NCI-H1694 (cell line): ENCODE measurements at places on chromosomes 2 and 18.

DNA sequence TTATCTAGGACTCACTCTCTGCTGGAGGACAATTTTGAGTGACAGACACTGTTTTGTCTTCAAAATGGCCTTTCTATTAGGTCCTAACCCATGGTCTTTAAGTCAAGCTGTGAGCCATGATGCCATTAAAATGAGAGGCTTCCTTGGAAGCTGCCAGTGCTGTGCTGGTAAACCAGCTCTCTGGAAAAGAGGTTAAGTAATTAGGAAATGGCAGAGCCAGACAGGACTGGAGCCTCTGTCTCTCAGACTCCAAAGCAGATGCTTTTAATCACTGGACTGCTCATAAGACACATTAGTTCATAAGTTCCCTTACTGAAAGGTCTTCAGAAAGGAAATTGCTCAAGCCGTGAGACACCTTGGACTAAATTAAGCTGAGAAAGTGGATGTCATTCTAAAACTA lies 25.8 kb upstream of the LHCGR start:
- no peak for DNase-seq

- DNase-seq = no peak
These were observed 82.1 kb upstream of the POMC start for GRCh38 chr2:25250331-25251070.

DNA sequence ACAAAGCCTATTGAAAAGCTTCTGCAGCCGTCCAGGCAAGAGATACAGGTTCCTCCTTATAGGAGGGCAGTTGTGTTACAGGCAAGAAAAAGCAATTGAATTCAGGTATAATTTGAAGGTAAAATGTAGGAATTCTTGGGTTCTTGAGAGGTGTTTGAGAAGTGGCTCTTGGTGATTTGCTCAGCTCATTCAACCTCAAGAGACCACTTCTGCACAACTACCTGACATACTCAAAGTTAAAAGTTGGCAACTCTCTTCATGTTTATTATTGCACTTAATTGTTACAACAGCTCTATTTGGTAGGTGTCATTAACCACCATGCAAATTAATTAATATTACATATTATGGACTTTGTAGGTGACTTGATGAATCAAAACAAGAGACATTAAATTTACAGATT lies 753.2 kb downstream of the ADCYAP1 start:
- DNase-seq = no peak

DNA sequence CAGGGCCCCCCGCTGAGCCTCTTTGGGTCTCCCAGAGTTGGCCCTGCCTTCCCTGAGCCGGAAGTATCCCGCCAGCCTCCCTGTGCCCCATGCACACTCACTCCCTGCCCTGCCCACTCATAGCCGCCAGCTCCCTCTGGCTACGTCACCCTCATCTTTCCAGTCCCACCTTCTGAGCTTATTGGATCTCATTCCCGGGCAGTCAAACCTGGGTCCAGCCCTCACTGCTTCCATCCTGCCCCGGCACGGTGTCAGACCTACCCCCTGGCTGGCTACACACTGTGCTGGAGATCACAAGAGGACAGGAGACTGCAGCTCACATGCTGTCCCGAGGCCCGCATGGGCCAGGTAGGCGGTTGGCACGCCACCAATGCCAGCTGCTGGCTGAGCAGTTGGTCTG lies 147.2 kb downstream of the ASB1 start:
- DNase-seq = no peak

DNA sequence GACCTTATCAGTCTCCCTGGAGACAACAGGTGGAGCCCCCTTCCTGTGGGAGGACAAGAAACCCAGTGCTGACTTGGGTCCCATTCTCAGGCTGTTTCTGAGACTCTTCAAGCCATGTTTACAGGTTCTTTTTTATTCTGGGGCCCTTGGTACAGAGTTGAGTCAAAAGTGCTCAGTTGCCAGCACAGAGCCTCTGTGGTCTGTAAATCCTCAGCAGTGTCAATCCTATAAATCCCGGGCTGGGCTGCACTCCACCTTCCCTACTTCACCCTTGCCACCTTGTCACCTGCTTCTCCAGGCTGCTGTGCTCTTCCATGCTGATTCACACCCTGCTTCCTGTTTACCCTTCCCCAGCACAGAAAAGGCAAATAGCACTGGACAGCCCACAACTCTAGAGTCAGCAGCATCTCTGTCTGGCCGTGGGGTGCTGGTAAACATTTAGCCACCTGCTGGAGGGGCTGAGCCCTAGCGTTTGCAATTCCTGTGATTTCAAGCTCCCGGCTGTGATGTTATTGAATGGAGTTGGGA lies 74.7 kb downstream of the TNFRSF11A start:
- DNase-seq = peak; percentile 19

DNA sequence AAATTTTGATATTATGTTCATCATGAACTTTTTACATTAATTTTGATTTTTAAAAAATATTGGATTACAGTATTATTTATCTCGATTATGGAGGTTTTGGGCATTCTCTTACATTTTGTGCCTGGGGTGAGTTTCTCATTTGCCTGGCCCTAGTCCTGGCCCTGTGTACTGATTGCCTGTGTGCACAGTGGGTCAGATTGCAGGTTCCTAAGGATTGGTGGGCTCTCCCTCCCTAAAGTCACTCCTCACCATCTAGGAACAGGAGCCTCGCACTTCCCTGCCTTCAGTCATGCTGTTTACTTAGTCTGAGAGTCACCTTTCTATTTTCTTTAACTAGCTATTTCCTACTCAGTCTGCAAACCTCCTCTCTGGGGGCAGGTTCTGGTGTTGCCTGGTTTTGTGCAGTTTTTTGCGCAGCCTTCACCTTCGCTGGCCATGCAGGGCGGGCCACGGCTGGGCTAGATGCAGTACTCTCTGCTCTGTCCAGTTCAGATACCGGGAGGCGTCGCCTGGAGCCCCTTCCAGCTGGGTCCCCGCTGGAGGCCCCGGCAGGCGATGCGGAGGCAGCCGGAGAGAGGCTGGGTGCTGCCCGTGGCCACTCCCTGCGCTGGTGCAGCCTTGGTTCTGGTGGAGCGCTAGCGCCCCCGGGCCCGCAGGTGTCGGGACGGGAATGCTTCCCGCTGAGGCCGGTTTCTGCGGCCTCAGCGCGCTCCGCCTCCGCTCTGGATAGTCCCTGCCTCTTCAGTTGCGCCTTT lies 23.3 kb upstream of the MC5R start:
- DNase-seq = no peak

GRCh38 chr2:135230150-135230549 lies 178.1 kb downstream of the RAB3GAP1 start:
- no peak for DNase-seq

GRCh38 chr2:64857581-64858471 lies 131.4 kb upstream of the SLC1A4 start:
- no peak for DNase-seq

DNA sequence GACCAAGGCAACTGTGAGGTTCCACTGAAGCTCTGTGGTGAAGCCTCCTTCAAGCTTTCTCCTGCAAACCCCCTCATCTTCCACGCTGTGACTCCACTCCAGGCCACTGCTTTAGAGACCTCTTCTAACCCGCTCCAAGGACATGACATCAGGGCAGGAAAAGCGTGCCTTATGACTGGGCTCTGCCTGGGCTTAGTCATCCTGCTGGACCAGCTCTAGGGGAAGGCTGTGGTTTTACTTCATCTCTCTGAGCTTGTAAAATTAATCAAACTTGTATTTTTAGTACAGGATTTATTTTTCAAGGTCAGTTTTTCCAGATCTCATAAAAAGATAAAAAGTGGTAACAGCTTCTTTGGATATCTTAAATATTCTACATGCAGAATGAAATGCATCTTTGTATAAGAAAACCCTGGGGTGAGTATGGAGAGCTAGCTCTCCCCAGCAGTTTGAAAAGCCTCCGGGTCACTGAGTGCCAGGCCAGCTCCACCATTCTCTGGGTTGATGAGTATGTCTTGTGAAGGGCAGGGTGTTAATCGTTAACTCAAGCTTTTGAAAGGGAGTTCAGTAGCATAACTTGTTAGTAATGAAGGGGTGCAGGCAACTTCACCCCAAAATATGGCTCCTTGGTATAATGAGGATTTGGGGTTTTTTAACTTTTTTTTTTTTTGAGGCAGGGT lies 33.1 kb upstream of the YPEL5 start:
- no peak for DNase-seq

- DNase-seq = no peak
These were observed 104.5 kb downstream of the RBM43 start for GRCh38 chr2:151157000-151157735.

- DNase-seq = no peak
These were observed 207.8 kb downstream of the MYT1L start for GRCh38 chr2:2123238-2123637.

DNA sequence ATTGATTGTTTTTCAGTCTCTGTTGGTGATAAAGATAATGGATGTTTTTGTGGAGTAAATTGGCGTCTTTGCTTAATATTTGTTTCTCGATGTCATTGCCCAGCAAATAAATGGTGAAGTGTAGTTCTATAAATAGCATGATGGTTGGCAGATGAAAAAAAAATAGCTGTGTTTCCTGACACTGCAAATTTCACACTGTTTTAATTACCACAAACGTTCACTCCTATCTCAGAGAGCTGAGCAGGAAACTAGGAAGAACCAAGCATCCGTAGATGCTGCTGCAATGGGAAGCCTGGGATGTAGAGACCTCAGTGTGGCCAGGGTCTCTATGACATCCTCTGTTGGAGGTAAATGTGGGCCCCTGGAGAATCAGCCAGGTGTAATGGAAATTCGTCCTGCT lies 183.2 kb downstream of the CYRIA start:
- DNase-seq = no peak

DNA sequence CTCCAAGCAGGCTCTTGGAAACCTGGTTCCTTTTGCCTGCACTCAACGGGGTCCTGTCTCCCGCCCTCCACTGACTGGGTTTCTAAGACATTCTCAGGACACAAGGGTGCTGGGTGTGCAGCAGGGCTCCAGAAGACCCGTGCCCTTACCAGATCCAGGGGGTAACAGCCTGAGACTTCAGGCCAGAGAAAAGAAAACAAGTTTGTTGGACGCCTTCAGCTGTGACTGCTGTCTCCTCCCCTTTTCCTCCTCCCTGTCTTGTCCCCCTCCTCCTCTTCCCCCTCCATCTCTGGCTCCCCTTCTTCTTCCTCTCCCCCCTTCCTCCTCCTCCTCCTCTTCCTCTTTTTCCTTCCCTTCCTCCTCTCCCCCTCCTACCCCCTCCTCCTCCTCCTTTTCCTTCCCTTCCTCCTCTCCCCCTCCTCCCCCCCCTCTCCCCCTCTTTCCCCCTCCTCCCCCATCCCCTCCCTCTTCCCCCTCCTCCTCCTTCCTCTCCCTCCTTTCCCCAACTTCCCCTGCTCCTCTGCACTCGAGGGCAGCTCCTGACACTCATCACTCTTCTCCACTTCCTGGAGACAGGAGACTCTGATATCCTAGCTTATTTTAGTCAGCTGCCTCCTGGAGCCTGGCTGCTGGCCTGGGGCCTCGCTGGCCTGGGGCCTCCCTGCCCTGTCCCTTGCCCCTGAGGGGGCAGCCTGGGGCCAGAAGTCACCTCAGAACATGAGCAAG lies 12.4 kb downstream of the ADRA2B start:
- DNase-seq = no peak

DNA sequence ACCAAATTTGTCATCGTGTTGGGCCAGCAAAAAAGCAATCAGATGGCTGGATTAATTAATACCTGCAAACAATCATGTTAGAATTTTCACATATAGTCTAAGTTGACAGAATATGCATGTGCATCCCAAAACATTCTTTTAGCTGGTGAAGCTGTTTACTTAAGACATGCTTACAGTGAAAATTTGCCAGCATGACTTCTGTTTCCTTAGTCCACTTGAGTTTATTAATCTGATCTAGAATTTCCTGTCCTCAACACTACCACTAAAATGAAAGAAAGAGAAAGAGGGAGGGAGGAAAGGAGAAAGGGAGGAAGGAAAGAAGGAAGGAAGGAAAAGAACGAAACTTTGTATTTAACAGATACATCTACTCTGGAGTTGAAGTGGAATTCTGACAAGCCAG lies 2109.9 kb upstream of the PIK3C3 start:
- DNase-seq = no peak

- DNase-seq = no peak
These were observed 57.4 kb upstream of the MSH2 start for GRCh38 chr2:47345590-47345924.

- DNase-seq = no peak
These were observed 178.8 kb upstream of the ST6GAL2 start for GRCh38 chr2:107064750-107065149.

GRCh38 chr2:109486711-109487535 lies 126.8 kb downstream of the SEPTIN10 start:
- DNase-seq = no peak

DNA sequence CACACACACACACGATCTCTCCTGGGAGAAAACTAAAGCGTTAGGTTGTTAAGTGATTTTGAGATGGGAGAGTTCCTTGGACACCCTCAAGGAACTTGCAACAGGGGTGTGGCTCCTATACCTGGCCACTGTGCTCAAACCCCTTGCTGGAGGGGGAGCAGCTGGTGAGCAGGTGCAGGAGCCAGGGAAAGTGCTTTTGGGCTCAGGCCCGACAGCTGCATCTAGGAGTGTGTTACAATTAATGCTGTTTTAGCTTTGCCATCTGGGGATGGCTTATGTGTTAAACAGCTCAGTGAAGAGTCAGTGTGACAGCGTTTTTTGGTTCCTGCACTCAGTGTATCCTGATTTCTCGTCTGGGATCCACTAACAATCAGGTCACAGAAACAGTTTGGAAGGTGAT lies 510.8 kb downstream of the TRIB2 start:
- peak; percentile 10 for DNase-seq

GRCh38 chr2:20478961-20479360 lies 32.1 kb downstream of the RHOB start:
- no peak for DNase-seq

DNA sequence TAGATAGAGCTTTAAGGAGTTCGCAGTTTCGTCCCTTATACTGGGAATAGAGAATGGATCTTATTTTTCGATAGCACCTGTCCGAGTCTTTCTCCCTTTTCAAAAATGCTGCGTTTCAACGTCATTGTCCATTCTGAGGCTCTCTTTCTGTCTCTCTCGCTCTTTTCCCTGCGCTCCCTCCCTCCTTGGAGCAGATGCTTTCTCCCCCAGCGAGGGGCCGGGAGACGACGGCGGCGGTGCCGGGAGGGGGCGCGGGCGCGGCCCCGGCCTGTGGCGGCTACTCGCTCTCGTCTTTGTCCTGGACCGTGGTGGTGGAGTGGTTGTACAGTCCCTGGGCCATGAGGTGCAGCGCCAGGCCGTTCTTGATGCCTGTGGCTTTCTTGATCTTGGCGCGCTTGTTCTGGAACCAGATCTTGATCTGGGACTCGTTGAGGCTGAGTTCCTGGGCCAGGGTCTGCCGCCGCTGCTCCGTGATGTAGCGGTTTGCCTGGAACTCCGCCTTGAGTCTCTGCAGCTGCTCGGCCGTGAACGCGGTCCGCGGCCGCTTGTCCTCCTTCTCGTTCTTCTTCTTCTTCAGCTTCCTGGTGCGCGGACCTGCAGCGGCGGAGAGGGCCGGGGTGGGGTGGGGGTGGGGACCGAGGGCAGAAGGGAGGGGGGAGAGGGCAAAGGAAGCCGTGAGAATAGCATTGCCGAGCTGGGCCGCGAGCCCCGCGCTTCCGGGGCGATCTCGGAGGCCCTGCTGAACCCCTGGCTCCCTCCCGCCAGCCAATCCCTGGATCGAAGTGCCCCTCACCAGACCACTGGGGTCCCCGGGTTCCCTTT lies 4.6 kb downstream of the EN1 start:
- no peak for DNase-seq
